ENCODE measurements at places on chromosomes 11 and 22.

DNA sequence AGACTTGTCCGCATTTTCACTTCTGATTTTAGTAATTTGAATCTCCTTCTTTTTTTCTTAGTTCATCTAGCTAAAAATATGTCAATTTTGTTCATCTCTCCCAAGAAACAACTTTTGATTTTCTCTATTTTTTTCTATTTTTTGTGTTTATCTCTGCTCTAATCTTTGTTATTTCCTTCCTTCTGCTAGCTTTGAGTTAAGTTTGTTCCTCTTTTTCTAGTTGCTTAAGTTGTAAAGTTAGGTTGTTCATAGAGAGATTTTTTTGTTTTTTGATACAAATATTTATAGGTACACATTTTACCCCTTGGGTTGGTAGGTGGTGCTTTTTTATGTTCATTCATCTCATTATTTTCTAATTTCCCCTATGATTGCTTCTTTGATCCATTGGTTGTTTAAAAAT is 22.1 kb upstream of the XKR3 start:
- DNase-seq = no peak

DNA sequence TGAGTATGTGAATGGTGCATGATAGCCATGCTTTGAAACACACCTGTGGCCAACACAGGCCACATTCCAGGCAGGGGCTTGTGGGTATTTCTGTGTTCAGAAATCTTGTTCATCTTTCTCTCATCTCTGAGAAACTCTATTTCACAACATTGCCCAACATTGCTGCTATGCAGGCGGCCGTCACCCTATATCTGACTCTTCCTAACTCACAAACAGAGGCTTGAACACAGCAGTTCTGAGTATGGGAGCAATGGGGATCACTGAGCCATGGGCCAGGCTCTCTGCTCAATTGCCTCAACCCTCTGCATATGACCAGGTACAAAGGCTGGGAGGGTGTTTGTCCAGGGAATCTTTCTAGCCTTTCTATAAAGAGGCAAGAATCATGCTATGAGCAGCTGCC is 259.9 kb downstream of the BUD13 start:
- no peak for DNase-seq

GRCh38 chr22:23698094-23698493 is 7.3 kb downstream of the RGL4 start:
- no peak for DNase-seq

- no peak for DNase-seq
Observed at GRCh38 chr11:47271961-47272661, 2.2 kb downstream of the MADD start.

DNA sequence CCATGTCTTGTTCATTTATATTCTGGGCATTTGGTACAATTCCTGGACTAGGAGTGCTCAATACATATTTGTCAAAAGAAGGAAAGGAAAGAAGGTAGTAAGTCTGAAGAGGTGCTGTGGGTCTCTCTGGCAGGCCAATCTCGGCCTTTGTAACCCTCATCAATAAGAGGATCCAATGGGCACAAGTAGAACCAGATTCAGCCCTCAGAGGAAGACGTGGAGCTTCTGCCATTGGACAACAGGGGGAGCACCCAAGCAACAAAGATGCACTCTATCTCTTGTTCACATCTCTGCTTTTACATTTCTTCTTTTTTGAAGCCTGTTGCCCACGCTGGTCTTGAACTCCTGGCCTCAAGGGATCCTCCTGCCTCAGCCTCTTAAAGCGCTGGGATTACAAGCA is 2.2 kb upstream of the VPS11 start:
- no peak for DNase-seq

- no peak for DNase-seq
Observed at GRCh38 chr11:36564376-36565030, 3.3 kb upstream of the RAG1 start.

DNA sequence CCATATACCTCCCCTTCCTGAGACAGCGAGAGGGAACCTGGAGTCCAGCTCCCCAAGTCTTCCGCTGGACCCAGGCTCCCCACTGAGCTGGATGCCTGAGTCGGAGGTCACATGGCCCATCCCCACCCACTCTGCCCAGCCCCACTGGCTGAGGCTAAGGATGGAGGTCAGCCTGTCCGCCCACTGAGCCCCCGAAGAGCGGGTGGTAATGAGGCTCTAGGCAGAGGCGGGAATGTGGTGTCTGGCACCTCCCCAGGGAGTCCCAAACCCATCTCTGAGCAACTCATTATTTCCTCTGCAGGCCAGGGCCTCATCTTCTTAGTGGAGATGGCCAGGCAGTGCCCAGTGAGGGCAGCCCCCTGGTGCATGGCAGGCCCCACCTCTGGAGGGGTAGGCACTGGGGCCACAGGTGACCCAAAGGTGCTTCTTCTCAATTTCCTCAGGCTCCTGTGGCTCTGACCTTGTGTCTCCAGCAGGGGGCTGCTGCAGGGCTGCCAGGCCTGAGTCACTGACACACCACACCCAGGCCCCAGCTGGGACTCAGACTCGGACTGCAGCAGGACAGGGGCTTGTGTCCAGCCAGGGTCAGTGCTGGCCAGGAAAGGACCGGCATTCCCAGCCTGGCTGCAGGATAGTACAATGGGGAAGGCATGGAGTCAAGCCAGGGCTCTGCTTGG is 10.2 kb upstream of the PDE2A start:
- DNase-seq = no peak

DNA sequence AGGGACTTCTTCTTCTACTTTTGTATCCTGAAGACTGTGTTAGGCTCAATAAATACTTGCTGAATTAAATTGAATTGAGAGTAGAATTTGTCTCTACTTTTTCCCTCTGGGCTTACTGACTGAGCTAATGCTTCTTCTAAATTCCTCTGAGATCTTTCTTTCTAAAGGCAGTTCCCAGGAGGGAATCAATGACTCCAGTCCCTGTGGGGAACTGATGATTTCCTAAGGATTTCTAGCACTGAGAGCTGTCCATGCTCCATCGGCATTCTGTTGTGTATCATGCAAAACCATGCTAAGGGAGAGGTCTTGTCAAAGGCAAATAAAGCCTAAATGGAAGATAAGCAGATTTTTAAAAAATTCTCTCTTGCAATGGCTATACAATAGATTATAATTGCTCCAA is 148.8 kb upstream of the KIRREL3 start:
- no peak for DNase-seq

- DNase-seq = no peak
Observed at GRCh38 chr11:94218372-94218771, 86.0 kb upstream of the IZUMO1R start.

GRCh38 chr11:45857961-45858474 is 10.7 kb downstream of the CRY2 start:
- no peak for DNase-seq

DNA sequence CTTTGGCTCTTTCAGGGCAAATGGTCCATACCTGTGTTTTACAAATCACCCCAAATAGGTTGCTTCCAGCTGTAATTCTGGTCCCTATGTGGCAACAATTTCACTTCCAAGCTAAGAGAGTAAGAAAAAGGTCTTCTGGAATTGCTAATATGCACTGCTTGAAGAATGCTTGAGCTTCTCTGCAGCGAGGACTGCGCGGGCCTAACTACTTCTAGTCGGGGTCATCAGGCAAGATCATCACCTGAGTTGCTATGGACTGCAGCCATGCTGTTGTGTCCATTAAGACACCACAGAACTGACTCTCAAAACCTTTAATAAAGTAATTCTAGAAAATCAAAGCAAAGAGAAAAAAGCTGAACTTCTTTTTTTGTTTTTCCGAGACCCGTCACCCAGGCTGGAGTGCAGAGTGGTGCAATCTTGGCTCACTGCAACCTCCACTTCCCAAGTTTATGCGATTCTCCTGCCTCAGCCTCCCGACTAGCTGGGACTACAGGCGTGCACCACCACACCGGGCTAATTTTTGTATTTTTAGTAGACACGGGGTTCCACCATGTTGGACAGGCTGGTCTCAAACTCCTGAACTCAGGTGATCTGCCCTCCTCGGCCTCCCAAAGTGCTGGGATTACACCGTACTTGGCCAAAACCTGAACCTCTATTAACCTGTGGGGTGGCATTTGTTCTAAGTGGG is 2.2 kb downstream of the JOSD1 start:
- DNase-seq = no peak

- no peak for DNase-seq
Observed at GRCh38 chr11:117824571-117825537, at the start of gene FXYD2. FXYD2 (minus strand) TSS chr11:117824744; CDS start chr11:117824678, 66 bp downstream.

- no peak for DNase-seq
Observed at GRCh38 chr11:8564526-8564925, 29.5 kb downstream of the STK33 start.

DNA sequence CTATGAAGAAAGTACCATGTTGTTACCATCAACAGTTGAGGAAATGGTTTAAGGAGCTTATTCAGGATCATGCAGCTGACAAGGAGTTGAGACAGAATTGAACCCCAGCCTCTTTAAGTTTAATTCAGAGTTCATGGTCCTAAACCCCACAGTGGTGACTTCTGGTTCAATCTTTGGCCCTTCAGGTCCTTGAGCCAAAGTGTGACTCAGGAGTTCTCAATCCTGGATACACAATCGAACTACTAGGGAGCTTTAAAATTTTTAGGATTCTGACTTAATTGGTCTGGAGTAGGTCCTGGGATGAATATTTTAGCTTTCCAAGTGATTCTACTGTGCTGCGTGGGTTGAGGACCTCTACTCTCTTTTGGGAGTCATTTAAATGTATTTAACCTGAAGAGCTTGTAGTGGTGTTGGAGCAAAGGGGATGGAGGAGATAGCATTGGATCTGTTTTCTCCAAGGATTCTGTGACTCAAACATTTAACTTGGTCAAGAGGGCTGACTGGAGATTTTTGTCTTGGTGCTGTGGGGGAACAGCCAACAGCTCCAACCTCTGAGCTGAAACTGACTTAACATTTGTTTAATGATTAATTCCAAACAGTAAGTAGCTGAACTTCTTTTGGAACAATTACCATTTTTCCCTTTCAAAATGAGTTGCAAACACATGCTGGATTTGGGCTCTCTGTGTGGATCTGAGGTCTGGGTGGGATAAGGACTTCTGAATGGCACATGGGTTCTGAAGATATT is 80.1 kb downstream of the INSC start:
- no peak for DNase-seq

GRCh38 chr11:78100676-78101472 is 21.2 kb upstream of the NDUFC2 start:
- DNase-seq = no peak

DNA sequence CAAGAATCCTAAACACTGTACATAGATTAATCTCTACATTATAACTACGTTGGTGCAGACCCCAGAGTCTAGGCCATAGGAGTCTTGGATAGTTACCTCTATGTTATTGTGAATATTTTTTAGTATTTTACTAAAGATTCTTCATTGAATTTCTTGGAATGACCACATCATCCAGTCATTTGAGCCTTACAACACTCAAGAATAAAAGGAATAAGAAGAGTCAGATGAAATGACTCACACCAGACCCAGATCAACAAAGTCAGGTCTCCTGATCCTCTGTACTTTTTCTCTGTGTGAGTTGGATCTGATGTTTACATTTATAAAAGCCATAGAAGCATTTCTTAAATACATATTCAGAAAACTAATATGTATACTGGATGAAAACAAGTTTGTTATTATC is 179.2 kb upstream of the ARHGAP20 start:
- DNase-seq = no peak

DNA sequence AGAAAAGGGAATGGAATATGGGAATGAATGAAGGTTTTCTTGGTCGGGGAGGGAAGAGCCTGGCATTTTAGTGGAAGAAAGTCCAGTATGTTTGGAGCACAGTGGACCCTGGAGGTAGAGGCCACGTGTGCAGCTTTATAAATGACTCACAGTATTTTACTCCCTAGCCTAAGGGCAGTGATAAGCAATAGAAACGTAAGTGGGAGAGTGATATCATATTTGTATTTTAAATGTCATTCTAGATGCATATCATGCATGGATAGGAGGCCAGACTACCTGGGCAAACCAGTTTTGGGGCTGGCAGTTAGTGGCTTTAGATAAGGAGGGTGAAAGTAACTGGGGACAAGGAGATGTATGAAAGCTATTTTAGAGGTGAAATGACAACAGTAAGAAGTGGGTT is 174.1 kb downstream of the ARHGAP42 start:
- no peak for DNase-seq

GRCh38 chr11:130414107-130415080 is 14.0 kb downstream of the ADAMTS8 start:
- no peak for DNase-seq

- DNase-seq = no peak
Observed at GRCh38 chr22:37425800-37426705, 1.2 kb downstream of the ELFN2 start.

DNA sequence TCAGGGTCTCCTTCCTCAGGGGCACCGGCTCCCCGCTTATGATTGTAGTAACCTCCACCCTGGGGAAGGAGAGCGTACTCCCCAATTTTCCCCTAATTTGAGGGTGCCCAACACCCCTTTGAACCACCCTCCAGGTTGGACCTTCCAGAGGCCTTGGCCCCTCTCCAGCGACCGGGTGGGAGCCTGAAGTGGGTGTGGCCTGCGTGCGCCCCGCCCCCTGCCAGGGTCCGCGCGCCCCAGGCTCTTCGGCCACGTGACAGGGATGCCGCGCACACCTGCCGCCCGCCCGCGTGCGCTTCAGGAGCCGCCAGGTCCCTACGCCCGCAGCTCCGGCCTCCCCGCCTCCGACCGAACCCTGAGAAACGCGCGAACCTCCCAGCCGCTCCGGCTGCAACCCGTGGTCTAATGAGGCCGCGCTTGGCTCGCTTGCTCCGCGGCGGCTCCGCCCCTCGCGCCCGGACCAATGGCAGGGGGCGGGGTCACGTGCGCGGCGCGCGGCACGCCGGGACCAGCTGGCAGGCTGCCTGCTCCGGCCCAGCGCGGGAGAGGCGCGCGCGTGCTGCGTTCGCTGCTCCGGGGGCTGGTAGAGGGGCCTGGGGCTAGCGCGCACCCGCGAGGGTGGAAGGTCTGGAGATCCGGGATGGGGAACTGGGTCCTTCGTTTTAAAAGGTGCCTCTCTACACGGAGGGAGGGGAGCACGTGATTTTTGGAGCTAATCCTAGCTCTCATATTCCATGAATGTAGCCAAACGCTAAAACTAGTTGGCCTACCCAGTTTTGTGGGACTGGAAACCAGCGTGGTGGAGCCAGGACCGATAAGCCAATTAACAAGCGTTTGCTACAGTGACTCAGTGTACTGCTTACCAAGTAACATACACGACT is at the start of gene FOXRED2:
Gene FOXRED2, minus strand, starts transcription at position 404 of the 881 bp plus-strand sequence. CDS start 618 bp downstream, outside the sequence.
- DNase-seq = no peak

GRCh38 chr11:22416462-22416861 is 78.3 kb downstream of the SLC17A6 start:
- no peak for DNase-seq

DNA sequence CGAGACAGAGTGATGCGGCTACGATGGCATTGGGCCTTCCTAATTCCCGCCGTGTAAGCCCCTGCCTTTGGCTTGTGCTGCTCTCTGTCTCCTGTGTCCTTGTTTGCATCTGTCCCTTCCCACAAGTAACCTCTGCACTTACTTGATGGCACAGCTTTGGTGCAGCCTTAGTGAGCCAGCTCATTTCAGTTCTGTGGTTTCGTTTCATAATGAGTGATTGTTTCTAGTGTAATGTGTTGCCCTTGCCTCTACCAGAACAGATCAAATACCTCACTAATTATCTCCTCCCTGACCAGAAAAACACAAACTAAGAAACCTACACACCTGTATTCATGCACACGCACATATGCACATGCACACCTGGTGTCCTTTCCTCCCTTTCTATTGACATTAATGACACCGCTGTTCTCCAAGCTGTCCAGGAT is 58.8 kb downstream of the GRK3 start:
- DNase-seq = no peak

- no peak for DNase-seq
Observed at GRCh38 chr22:42925598-42925997, 68.5 kb upstream of the ARFGAP3 start.

- no peak for DNase-seq
Observed at GRCh38 chr11:123195188-123196059, at the start of gene CLMP. CLMP (minus strand) TSS chr11:123195248; CDS start chr11:123194940, 308 bp downstream.

- no peak for DNase-seq
Observed at GRCh38 chr11:15748741-15749140, 607.6 kb downstream of the SOX6 start.

- no peak for DNase-seq
Observed at GRCh38 chr11:114172055-114172861, 112.7 kb downstream of the ZBTB16 start.

Data from keratinocyte (primary cell).